Islet precursor cell (in vitro differentiated cells): ENCODE measurements at places on chromosomes 2 and 18.

DNA sequence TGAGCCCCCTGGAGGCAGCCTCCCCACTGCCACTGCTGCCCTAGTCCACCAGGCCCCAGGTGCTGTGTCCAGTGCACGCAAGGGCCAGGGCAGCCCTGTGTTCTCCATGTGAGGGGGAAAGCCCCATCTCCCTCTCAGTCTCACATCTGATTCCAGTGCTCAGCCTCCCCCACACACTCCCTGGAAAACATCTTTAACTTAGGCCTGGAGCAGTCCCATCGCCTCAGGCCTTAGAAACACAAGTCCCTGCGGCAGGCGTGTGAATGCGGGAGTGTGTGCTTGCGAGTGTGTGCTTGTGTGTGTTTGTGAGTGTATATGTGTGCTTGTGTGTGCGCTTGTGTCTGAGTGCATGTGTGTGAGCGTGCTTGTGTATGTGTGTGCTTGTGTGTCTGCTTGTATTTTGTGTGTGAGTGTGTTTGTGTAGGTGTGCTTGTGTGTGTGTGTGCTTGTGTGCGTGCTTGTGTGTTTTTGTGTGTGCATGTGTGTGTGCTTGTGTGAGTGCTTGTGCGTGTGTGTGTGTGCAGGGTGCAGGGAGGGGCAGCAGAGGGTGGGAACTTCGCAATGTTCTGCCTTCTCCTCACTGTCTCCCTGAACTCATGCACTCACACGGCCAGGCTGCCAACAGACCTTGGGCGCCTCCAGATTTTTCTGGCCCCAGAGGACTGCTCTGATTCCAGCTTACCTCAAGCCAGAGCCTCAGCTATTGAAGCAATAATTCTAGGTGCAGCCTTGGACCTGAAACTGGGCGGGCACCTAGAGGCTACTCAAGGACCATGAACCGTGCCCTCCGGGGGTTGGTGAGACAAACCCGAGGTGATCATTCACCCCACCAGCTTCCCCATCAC, 139.6 kb downstream of the CABLES1 start:
- no peak for DNase-seq

- DNase-seq, result peak; percentile 73
Observed at GRCh38 chr2:3659447-3660432, 1.7 kb downstream of the ALLC start.

GRCh38 chr2:30181176-30181575, 34.4 kb downstream of the YPEL5 start:
- peak; percentile 16 for DNase-seq

- peak; percentile 45 for DNase-seq
Observed at GRCh38 chr2:1665761-1666505, 78.4 kb downstream of the PXDN start.

DNA sequence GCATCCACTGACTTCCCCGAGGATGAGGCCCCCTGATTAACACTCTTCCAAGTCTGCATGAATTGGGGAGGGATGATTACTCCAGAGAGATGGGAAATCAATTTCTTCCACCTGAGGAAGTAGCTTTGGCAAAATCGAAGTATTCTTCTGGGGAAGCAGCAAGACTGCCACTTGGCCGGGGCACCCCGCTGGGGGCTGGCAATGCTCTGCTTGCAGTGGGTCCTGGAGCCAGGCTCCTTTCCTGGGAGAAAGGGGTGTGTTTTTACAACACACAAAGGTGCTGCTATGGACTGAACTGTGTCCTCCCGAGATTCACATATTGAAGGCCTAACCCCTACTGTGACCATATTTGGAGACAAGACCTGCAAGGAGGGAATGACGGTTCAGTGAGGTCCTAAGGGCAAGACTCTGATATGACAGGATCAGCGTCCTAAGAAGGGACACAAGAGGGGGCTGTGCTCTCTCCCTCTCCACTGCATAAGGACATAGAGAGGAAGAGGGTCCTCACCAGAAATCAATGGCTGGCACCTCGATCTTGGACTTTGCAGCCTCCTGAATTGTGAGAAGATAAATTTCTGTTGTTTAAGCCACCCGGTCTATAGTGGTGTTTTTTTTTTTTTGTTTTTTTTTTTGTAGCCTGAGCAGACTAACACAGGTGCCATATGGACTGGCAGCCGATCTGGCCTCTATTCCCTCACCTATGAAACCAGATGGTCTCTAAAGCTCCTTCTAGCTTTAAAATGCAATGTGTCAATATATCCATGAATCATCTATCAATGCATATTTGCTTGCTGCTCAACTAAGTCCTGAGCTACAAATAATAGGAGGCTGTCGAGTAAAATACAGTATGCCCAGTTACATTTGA, 3.6 kb upstream of the SMARCAL1 start:
- DNase-seq, result peak; percentile 67

- DNase-seq, result no peak
Observed at GRCh38 chr2:145088756-145089155, 568.8 kb upstream of the ZEB2 start.

GRCh38 chr18:54950221-54950620, 9.0 kb downstream of the CCDC68 start:
- DNase-seq, result no peak

DNA sequence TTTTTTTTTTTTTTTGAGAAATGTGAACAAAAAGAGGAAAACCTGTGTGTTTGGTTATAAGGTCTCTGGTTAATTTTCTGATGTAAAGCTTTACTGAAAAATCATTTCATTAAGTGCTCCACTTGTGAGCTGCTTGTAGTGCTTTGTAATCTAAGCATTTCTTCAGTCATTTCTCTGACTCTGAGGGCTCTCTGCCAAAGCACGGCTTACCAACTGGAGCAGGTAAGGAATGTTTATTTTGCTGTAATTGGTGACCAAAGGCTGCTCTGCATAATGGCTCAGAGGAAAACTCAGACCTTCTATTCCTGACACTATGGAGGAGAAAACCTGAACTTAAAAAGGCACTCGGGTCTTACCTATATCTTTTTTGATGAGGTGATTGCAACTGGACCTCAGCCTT, 848.8 kb downstream of the MBD2 start:
- DNase-seq, result peak; percentile 49

DNA sequence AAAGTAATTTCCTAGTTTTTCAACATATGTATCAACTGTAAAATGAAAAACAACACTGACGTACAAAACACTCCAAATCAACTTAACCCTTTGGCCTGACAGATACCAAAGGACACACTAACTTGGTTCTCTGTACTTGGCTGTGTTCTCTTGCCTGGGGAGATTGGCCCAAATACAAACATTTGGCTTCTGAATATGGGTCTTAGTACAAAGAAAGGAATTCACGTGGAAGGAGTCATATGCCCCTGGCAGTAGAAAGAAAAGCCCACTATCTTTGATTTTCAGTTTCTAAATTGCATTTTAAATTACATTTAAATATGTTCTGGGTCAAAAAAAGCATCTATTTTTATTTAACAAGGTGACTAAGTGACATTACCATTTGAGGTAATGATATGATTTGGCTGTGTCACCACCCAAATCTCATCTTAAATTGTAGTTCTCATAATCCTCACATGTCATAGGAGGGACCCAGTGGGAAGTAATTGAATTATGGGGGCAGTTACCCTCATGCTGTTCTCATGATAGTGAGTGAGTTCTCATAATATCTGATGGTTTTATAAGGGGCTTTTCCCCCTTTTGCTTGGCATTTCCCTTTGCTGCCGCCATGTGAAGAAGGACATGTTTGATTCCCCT, 153.6 kb upstream of the CCDC195 start:
- DNase-seq, result no peak

DNA sequence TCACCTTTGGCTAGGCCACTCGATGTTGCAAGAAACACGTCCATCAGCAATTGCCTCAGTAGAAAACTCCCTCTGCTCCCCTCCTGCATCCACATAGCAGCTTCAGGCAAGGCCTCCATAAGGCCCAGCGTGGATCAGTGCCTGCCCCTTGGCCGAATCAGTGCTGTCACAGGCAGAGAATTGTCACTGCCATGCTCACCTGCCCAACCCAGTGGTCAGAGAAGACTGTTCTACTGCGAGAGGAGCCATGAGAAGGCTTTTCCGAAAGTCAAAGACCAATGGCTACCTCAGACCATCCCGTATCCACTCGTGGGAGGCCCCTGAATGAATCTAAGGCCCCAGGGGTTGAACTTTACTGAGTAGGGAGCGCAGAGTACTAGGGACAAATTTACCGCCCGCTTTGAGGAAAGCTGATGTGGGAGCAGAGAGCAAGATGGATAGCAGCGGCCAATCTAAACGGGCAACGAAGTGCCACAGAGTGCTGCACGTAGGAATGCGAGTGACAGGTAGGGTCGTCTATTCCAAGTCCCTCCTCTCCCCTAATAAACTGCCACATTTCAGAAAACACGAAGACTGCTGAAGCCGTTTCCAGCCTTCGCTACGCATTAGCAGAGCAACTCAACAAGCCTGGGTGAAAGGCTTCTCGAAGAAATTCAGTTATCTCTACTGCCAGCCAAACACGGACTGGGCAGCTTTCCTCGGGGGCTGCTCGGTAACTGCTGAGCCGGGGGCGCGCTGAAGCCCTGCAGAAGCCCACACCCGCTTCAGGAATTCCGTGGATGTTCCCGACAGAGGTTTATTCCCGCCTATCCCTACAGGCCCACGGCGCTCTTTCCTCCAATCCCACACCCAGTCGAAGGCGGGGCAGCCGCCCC, 968 bp upstream of the RALBP1 start:
- DNase-seq, result no peak

- DNase-seq, result no peak
Observed at GRCh38 chr18:79857082-79857671, 59.4 kb downstream of the KCNG2 start.

- DNase-seq, result no peak
Observed at GRCh38 chr2:111157798-111158197, 37.1 kb downstream of the BCL2L11 start.

DNA sequence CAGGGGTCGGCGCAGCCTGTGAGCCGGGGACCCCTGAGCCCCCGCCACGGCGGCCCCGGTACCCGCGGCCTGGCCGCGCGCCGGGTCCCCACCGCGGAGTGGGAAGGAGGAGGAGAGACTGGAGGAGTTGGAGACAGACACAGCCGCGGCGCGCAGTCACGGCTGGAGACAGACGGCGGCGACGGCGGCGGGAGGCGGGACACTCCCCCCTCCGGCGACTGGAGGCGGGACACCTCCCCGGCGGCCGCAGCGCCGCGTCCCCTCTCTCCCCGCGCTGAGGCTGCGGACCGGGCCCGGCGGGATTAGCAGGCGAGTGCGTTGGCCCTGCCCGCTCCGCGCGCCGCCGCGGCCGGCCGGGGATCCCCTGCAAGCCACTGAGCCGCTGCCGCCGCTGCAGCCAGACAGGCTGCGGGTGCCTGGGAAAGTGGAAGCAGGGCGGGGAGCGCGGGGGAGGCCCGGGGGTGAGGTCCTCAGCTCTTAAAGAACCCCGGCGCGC, 1.0 kb upstream of the LDLRAD4 start:
- peak; percentile 81 for DNase-seq
